ENCODE measurements at places on chromosomes 7 and 10.

DNA sequence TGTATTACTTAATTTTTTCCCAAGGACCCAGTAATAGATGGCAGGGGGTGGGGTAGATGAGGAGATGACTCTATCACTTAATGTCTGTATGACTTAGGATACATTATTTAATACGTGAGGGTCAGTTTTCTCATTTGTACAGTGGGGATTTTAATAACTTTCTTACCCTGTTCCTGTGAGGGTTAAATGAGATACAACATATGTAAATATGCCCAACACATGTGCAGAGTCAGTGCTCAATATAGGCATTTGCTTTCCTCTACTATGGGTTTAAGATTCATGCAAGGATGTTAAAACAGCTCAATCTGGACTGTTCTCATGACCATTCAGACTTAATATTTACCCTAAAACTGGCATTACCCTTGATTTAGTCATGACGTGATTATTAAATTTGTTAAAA lies 31.2 kb downstream of the ST7 start:
- DNase-seq = no peak

DNA sequence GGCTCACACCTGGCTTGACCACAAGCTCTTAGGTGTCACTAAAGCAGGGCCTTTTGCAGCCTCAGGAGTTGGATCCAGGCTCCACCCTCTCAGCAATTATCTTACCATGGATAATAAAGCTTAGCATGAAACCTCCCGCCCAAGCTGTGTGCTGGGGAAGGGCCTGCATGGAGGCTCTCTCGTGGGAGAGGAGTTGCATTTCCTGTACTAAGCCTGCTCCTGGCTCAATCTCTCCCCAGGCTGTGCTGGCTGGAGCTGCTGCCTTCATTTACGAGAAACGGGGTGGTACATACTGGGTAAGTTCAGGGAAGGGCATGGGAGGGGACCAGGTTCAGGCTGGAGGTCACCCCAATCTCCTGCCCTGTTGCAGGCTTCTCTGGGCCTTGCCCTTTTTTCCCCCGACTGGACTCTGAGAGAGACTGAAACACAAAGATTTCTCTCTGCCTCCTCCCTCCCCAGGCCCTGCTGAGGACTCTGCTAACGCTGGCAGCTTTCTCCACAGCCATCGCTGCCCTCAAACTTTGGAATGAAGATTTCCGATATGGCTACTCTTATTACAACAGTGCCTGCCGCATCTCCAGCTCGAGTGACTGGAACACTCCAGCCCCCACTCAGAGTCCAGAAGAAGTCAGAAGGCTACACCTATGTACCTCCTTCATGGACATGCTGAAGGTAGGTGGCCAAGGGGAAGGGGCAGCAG lies 2.7 kb downstream of the TMEM176A start:
- no peak for DNase-seq

DNA sequence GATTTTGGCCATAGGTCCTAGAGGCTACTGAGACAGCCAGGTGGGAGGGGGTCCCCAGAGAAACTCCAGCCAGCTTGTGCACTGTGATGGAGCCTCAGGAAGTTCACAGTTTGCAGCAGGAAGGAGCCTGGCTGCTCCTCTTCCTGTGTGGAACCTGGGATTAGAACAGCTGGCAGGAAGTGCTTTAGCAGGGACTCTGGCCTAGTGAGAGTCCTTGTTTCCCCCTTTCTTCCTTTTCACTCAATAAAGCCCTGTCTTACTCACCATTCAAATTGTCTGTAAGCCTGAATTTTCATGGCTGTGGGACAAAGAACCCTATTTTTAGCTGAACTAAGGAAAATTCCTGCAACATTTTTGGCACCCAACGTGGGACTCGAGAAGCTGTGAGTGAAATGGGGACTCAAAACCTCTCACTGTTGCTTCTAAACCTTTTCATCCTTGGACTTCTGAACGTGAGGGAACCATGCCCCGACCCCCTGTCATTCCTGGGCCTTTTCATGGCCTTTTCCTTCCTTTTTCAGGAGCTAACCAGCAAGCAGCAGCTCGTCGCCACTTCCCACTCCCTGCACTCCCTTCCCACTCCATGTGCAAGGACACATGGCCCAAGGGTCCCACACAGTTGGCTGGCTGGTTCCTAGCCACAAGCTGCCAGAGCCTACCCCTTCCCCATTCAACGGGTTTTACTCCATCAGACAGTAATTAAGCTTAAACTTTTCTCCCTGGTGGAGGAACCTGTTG lies 32.8 kb upstream of the SORCS3 start:
- no peak for DNase-seq

DNA sequence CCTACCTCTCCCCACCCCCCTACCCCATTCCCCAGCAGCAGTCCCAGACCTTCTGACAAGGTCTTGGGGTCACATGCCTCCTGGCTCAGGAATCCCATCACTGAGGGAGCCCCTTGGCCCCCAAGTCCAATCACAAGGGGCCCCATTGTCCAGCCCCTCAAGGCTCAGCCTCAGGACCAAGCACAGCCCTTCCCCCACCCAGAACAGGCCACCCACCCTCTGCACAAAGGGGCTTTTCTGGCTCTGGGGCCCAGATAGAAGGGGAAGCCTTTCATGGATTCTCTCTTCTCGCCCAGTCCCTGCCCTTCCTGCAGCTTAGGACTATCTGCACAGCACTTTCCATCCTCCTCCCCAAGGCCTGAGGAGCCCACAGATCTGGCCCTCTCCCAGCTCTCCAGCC lies 4.8 kb downstream of the FBXL15 start:
- DNase-seq = no peak

- no peak for DNase-seq
These were observed 371.6 kb downstream of the BBS9 start for GRCh38 chr7:33500703-33501701.

DNA sequence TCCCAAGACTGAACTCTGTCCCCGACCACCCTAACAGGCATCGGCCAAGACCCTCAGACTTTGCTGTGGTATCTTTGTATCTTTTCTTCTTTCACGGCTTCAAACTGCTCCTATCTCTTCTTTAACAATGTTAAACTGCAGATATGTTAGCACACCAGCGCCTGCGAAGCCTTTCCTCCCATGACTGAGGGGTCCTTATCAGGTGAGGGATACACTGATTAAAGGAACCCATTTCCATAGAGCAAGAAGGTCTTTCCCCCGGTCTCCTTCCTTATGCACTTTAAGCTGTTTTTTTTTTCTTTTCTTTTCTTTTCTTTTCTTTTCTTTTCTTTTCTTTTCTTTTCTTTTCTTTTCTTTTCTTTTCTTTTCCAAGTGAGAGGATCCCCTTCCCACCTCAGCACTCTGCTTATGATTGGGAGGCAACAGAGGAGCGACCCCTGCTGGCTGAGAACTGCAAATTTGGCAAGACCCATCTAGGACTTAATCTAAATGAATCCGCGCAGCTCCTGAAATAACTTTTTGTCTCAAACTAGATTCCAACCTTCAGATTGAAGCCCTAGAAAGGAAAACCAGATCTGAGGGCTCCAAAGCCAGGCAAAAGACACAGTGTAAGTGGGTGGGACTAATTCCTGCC lies 109.9 kb downstream of the ITGB8 start:
- no peak for DNase-seq

DNA sequence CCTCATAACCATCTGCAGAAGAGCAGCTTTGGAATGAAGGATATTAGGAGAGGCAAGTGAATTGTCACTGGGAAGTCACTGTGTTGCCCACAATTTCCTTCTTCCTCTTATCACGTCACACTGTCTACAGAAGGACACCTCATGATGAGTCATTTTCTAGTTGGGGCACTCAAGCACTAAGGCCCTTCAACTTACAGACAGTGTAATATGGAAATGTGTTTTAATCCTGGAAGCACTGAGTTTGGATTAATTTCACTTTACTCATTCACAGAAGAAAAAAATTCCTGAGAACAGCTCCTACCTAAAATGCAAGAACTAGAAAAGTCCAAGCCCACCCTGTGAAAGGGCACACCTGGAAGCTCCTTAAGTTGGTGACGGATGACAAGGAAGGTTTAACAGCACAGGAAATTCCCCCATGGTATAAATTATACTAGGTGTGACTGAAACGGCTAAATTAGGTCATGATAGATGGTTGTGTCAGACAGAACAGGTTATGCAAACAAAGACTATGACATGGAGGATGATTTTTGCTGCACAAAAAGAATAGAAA lies 56.6 kb downstream of the PARD3 start:
- DNase-seq = no peak

GRCh38 chr7:156620291-156620675 lies 20.3 kb upstream of the RNF32 start:
- no peak for DNase-seq

DNA sequence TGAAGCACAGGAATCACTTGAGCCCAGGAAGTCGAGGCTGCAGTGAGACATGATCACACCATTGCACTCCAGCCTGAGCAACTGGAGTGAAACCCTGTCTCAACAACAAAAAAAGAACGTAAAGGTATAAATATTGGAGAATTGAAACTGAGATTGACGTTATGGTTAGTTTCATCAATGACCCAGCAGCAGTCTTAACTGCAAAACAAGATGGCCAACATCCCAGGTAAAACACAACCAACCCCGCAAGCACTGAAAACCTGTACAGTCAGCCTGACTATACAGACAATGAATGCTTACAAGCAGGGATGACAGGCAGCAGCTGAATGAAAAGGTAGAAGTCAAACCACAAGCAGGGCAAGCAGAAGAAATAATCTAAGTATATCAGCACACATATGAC lies 34.7 kb downstream of the WAPL start:
- DNase-seq = no peak

DNA sequence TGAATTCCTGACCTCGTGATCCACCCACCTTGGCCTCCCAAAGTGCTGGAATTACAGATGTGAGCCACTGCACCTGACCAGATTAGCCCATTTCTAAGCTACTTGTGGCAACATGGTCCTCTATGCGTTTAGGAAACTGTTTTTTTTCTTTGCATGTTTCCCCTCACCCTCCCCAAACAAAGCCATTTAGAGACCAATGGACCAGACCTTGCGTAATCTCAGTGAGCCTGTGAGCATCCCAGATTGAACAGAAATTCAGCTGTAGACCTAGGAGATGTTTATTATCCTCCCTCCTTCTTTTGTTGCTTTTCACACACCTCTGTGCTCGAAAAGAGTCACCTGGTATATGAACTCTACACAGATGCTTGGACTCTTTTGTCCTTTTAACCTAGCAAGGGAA lies 28.5 kb upstream of the CAMK1D start:
- DNase-seq = no peak

DNA sequence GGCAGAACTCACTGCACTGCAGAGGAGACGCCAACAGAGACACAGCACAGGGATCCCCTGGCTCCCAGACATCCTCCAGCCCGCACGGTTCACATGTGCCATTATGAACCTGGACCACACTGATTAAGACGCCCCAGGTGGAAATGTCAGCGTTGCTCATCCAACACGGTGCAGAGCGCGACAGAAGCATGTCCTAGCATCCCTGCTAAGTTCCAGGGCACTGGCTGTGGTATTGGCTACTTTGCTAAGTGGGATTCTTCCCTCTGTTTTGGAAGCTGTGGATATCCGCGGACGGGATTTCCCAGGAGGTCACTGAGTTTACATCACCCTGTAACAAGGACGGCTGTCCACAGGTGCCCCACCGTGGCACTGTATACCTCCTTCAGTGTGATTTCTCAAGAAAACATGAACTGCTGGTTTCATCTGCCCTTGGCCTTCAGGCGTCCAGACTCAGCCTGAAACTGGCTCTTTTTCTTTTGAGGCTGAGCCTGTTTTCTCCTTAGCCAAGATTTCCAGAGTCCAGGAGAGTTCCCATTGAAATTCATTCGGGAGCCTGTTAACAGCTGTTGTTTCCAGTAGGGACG lies 324.0 kb downstream of the WDR37 start:
- no peak for DNase-seq

- no peak for DNase-seq
These were observed 26.6 kb downstream of the ESYT2 start for GRCh38 chr7:158802535-158803366.

DNA sequence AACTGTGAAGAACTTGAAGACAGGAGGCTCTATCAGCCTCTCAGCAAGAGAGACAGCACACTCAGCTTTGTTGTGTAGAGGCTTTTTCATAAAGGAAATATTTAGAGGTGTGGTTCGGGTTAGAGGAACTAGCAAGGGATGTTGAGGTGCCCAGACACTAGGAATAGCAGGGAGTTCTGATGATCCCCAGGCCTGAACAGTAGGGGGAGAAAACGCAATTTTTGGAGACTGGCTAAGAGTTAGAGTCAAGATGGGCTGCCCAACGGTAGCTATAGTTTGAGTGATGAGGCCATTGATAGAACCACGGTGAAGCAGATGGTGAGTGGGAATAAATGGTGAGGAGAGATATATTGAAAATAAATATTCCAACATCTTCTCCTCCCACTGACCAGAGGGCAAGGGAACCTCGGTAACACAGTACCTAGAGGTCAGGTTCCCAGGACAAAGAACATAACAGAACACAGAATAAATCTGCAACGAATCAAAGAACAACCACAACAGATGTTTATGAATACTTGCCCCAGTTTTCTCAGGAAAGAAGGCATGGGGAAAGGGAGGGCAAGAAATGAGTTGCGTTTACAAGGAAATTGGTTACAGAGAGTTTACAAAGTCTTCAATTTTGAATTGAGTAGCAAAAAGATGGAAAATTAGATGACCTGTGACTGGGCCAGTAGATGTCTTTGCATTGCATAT lies 24.2 kb upstream of the BPGM start:
- no peak for DNase-seq

DNA sequence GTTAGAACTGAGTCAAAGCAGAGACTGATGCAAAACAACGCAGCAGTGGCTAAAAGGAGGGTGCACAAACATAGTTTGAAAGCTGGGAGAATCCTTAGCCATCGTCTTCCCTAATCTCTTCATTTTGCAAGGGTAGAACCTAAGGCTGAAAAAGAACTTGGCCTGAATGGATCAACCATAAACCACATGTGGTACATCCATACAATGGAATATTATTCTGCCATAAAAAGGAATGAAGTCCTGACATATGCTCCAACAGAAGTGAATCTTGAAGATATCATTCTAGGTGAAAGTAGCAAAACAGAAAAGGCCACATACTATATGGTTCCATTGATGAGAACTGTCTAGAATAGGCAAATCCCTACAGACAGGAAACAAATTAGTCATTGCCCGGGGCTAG lies 330.3 kb upstream of the NPVF start:
- DNase-seq = no peak

DNA sequence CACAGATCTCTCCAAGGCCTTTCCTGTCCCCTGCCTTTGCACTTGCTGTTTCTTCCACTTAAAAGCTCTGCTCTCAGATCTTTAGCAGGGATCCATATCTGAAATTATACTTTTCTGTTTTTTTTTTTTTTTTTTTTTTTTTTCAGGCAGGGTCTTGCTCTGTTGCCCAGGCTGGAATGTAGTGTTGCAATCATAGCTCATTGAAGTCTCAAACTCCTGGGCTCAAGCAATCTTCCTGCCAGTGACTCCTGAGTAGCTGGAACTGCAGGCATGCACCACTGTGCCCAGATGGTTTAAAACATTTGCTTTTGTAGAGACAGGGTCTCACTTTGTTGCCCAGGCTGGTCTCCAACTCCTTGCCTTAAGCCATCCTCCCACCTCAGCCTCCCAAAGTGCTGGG lies 5.0 kb upstream of the TSPAN15 start:
- no peak for DNase-seq

- no peak for DNase-seq
These were observed 23.5 kb upstream of the BPGM start for GRCh38 chr7:134623193-134623592.
